ENCODE measurements at places on chromosomes 13 and 19.

DNA sequence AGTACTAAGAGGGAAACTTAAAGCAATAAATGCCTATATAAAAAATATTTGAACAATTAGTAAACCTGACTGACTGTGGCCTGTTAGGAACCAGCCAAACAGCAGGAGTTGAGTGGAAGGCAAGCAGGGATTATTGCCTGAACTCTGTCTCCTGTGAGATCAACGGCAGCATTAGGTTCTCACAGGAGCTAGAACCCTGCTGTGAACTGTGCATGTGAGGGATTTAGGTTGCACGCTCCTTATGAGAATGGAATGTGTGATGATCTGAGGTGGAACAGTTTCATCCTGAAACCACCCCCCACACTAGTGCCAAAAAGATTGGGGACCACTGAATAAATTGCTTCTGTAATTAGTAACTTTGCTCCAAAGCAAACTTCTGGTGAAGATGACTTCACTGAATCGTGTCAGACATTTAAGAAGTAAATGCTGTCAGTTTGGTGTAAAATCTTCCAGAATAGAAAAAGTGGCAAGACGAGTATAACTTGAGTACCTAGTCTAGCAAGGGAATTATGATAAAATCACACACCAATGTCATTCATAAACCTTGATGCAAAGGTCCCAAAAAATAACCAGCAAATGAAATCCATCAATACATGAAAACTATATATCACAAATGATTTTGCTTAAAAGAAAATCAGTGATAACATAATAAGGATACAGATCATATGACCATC lies 53.8 kb downstream of the SLC6A16 start:
- DNase-seq, result no peak

DNA sequence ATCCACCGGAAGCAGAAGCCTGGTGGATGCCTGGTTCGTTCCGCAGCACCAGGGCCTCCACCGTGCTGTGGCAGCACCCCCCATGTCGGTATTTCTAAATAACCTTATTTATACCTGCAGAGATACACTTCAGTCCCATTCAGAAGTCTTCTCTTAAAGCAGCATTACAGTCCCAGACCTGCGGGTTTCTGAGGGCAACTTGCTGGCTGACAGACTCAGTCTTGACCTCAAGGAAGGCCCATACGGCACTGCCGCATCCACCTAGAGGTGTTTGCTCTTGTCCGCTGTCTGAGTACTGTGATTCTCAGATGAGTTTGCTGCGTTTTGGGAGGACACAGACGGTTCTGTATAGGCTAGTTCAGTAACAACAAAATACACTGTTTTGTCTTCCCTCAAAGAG lies 16.9 kb upstream of the TEX29 start:
- DNase-seq, result no peak

DNA sequence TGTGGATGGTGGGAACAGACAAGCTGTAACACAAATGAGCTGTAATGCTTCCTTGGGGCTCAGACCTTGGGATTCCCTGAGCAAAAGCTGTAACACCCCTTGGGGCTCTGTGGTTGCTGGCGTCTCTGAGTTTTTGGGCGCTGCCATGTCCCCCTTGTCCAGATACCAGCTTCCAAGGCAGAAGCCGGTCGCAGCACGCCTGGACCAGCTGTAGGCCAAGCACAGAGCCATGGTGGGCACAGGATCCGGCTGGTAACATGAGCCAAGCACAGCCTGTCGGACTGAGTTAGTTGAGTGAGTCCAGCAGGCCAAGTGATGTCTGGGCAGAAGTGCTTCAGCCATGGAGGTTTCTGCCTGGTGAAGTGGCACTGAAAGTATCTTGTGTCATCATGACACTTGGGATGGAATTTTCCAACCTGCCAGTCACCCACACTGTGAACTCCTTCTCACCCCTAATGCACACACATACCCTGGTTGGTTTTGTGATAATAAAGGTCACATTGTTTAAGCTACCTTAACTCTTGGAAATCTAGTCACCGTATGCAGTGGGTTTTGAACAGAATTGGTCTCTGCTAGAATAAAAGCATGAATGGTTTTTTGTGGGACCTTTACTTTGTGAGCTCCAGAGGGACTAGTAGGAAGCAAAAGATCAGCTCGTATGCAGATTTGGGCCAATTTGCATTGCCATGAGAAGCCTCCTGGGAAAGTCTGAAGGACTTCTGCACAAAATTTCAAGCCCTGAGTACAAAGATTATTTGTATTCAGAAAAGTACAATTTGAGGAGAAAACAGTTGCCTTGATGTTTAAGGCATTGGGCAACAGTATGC lies 7.0 kb upstream of the ZNF17 start:
- DNase-seq, result no peak

DNA sequence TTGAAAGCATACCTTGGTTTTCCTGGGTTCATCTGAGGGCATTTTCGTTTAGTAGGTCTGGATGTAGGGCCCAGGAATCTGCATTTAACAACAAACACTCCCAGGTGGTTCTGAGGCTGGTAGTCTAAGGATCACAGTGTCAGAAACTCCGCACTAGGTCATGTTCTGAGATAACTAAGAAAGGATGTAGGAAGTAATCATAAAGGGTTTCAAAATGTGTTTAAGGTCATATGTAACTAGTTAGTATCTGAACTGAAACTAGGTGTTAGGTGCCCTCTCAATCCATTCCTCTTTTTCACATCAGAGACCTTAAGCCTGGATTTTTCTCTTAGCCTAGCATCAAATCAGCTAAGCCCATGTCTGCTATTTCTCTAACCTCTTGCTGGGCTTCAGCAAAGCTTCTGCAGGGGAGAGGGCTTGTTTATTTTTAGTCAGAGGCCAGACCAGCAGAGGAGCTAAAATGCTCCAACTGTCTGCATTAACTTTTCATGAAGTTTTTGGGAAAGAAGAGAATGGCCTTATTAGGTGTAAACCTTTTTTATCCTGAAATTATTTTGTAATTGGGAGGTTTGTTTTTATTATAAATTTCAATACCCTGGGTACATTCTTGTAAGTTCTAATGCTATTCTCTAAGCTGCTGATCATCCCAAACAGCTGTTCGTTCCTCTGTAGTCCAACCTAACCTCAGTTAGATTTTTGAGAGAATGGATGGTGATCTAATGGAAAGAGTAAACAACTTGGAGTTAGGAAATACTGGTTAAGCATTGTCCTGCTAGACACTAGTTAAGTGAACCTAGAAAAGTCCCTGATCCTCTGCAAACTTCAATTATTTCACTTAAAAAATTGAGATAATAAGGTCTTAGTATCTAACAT lies 262.8 kb upstream of the RFC3 start:
- no peak for DNase-seq

- no peak for DNase-seq
Measured at GRCh38 chr13:20305587-20305986, 73.5 kb upstream of the GJB6 start.

DNA sequence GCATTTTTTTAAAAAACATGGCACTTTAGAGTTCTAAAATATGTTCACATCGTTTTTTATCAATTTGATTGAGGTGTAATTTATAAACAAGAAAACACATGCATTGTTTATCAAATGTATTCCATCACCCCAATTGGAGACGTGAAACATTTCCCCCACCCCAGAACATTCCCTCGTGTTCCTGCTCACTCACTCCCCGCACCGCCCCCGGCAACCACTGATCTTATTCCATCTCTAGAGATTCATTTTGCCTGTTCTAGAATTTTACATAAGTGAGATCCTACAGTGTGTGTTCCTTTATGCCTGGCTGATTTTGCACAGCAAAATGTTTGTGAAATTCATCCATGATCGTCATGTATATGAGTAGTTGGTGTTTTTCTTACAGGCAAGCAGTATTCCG lies 50.5 kb upstream of the KCTD15 start:
- no peak for DNase-seq

DNA sequence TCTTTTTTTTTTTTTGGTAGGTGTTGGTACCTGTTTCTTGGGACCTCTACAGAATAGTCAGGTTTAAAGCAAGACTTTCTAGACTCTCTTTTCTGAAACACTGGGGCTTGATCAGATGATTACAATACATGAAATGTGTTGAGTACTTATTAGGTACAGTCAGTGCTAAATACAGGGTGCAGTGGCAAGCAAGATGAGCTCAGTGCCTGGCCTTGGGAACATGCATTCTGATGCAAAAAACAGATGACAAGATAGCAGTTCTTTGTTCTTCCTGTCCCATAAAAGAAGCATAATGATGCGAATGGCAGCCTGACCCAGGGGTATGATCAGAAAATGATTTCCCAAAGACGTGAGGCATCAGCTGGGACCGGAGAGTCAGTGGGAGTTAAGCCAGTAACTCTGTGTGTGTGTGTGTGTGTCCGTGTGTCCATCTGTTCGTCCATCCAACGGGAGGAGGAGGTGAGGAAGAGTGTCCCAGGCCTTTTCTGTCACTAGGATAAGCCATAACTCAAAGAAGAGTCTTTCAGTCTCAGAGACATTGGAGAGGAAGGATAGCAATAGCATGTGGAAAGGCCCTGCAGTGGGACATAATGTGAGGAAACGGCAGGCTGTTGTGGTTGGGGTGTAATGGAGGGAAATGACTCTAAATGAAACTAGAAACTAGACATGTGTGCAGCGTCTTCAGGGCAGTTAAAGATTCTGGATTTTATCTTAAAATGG lies 32.2 kb downstream of the SLAIN1 start:
- peak; percentile 22 for DNase-seq

GRCh38 chr13:84823528-84823927 lies 941.3 kb upstream of the SLITRK1 start:
- no peak for DNase-seq

DNA sequence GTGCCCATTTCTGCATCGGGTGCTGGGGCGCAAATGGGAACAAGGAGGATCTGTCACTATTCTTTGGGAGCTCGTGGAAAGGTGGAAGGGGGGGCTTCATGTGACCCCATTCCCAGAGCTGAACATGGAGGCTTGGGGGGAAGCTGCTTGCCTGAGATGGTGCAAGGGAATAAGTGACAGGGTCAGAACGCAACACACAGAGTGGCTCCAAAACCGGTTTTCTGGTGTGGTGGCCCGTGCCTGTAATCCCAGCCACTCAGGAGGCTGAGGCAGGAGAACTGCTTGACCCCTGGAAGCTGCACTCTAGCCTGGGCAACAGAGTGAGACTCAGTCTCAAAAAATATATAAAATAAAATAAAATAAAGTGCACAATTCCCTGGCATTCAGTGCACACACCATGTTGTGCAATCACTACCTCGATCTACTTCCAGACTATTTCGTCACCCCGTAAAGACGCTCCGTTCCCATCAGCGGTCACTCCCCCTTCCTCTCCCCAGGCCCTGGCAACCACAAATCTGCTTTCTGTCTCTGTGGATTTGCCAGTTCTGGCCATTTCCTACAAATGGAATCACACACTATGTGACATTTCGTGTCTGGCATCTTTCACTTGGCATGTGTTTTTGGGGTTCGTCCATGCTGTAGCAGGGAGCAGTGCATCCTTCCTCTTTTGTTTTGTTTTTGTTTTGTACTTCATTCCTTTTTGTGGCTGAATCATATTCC lies 18.2 kb upstream of the COMP start:
- DNase-seq, result no peak

DNA sequence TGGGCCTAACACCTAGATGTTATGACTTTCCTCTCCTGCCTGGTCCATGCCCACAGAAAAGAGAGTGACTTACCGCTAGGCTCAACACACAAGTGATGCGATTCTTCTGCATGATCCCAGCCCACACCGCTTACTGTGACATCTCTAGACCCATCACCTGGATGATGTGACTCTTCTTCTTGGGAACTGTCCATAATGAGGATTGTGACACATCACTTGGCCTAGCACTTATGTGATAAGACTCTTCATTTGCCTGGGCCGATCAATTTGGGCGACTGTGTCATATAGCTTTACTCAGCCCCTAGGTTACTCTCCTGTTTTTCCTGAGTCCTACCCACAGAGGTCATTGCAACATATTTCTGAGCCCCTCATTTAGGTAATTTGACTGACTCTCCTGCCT lies 19.9 kb upstream of the ZNF681 start:
- DNase-seq, result no peak

DNA sequence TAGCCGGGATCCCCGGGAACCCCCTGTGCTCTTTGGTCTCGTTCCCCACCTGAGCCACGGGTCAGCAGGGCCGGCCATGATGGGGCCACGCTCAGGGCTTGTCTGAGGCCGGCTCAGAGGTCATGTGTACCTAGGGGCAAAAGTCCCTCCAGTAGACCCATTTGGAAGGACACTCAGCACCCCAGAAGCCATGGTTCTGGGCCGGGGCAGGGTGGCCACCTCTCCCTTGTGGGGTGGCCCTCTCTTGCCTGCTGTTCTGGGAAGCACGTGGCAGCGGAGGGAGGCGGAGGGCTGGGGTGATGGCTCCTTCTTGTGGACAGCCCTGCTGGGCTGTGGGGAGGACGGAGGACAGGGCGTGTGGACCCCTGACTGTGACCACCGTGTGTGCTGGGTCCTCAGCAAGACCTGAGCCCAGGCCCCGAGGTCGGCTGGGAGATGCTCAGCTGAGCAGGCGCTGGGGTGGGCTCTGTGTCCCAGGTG lies 6.4 kb upstream of the PEAK3 start:
- DNase-seq, result no peak

- DNase-seq, result no peak
Measured at GRCh38 chr13:43865892-43866291, 13.6 kb downstream of the CCDC122 start.

GRCh38 chr19:15280048-15280725 lies 47.9 kb upstream of the EPHX3 start:
- DNase-seq, result no peak

- DNase-seq, result no peak
Measured at GRCh38 chr19:42038666-42039065, 31.3 kb downstream of the GRIK5 start.

DNA sequence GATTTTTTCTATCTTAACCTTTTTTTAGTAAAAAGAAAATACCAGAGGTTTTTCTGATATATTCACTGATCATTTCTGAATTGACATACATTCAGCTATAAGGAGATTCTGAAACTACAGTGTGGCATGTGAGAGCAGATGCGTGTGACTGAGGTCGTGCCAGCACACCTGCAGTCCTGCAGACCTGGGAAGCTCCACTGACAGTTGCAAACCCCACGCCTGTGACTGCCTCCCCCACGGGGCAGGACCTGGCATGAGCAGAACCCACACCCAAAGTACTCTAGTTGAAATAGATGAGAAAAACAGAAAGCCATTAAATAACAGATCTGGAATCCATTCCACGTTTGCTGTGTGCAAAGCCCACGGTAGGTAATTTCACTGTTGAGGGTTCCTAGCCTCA lies 80.7 kb downstream of the TEX29 start:
- DNase-seq, result no peak

- no peak for DNase-seq
Measured at GRCh38 chr13:79442706-79443105, 36.7 kb upstream of the RBM26 start.

- no peak for DNase-seq
Measured at GRCh38 chr19:31100206-31100590, 249.0 kb downstream of the TSHZ3 start.
